ENCODE measurements at places on chromosomes 4 and X.

GRCh38 chr4:145861336-145862318 lies 77.0 kb downstream of the ZNF827 start:
- DNase-seq, result no peak

DNA sequence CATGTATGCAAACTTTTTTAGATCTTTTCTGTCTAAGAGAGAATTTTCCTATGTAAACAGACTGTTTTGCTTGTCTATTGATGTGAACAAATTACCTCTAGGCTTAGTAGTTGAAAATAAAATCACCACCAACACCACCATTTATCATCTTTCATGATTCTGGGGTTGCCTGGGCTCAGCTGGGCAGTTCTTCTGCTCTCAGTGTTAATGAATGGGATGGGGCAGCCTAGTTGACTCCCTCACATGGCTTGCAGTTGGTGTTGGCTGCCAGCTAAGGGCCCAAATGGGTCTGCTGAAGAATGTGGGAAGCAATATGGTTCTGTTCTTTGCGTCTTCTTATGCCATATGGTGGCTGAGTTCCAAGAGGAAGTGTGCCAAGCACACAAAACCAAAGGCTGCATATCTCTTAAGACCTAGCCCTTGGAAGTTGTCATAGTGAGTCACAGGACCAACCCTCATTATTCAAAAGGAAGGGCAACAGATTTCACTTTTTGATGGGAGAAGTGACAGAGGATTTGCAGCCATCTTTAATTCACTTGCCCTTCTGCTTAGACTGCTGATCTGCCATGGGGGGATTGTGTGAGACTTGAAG lies 17.9 kb downstream of the REELD1 start:
- DNase-seq, result no peak

GRCh38 chr4:8502836-8503585 lies 62.4 kb downstream of the TRMT44 start:
- no peak for DNase-seq

DNA sequence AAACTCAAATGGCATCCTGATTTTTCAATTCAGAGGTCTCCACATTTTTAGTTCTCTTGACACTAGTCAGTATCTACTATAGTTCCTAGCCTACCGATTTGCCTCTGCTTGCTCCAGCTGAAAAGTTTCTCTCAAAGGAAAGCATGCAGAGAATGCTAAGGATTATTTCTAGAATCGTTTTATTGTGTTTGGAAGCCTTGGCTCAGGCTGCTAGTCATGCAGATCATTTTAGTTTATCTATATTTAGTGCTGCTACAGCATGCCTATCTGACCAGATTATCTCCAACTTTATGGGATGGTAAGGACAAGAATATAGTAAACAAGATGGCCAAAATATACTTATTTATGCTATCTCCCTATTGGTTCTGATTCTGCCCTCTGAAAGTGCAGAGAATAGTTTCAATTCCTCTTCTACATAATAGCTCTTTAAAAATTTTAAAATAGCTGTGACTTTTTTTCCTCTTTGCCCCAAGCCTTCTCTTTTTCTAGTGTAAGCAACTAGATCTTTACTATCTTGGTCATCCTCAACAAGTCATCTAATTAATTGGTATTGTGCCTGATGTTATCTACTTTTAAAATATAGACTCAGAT lies 15.7 kb upstream of the DRP2 start:
- DNase-seq, result no peak

DNA sequence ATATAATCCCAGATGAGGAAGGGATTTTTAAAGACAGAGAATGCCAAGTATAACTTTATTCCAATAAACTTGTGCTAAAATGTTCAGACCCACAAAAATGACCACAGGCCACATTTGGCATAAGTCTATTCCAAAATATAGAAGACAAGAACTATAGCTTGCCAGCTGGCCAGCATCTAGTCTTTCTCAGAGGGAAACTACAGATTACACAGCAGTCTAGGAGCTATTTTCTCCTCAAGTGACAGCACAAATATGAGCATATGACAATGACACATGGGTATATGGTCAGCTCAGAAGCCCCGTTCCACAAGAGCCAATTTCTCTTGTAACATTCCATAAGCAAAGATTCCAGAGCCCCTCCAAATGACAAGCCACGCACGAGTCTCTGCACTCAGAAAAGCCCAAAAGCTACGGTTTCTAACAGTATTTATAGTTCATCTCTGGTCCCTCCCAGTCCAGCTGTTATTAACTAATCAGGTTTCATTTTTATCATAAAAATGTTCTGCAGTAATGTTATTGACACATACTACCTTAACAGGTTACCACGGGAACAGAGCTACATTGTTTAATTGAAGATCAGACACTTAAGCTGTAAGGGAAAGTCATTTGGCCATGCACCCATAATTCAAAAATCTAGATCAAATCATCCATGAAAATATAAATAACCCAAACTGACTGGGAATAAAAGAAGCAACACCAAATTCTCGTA lies 70.3 kb downstream of the RAB28 start:
- no peak for DNase-seq

- no peak for DNase-seq
Measured at GRCh38 chr4:107777890-107778289, 46.8 kb upstream of the SGMS2 start.

- no peak for DNase-seq
Measured at GRCh38 chr4:171538601-171539100, 274.6 kb upstream of the GALNTL6 start.

GRCh38 chr4:95048296-95048695 lies 290.5 kb downstream of the BMPR1B start:
- DNase-seq, result no peak

GRCh38 chr4:76459291-76459723 lies 24.3 kb downstream of the SHROOM3 start:
- no peak for DNase-seq

DNA sequence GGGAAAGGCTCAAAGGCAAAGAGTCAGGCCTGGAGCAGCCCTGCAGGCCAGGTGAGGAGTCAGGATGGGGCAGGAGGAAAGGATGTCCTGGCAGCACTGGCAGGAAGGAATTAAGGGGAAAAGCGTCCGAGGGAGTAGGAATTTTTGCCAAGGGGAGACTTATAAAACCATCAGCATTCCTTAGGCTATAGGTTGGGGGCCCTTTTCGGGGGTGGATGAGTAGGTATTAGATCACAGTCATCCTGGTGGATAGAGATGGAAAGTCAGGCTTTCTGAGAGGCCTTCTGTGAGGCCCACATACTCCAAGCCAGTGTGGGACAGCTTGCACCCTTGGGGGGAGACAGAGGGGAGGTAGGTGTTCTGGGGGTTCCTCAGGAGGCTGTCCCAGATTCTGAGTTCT lies 12.3 kb downstream of the STARD8 start:
- no peak for DNase-seq

DNA sequence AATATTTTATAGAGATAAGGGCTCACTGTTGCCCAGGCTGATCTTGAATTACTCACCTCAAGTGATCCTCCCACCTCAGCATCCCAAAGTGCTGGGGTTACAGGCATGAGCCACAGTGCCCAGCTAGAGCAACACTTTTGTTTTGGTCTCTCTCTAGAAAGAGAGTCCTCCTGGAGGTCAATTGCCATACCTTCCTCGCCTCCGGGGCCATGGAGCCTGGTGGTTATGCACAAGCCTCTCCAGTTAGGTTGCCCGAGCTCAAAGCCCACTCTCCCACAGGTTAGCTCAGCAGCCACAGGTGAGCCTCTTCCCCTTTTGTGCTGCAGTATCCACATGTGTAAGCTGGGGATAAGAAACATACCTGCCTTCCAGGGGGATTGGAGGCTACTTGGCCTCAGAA lies 24.2 kb upstream of the MAN2B2 start:
- no peak for DNase-seq

- DNase-seq, result no peak
Measured at GRCh38 chrX:47877327-47877726, 40.6 kb downstream of the ZNF81 start.
